ENCODE measurements at places on chromosomes 13 and 19.

DNA sequence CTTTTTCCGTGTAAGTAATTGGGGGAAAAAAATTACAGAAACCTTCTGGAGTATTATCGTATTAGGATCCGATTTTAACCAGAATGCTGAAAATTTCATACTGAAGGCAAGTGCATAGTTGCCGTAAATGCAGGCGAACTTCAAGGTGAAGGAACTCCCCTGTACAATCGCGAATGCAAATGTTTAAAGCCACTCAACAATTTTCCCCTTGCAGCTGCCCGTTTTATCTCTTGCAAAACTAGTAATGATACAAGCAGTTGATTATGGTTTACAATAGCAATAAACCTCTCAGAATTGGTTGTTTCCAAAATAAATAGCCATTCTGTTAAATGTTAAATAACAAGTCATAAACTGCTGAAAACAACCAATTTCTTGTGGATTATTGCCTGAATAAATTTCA, 105.7 kb downstream of the DNAJC15 start:
- no peak for DNase-seq

DNA sequence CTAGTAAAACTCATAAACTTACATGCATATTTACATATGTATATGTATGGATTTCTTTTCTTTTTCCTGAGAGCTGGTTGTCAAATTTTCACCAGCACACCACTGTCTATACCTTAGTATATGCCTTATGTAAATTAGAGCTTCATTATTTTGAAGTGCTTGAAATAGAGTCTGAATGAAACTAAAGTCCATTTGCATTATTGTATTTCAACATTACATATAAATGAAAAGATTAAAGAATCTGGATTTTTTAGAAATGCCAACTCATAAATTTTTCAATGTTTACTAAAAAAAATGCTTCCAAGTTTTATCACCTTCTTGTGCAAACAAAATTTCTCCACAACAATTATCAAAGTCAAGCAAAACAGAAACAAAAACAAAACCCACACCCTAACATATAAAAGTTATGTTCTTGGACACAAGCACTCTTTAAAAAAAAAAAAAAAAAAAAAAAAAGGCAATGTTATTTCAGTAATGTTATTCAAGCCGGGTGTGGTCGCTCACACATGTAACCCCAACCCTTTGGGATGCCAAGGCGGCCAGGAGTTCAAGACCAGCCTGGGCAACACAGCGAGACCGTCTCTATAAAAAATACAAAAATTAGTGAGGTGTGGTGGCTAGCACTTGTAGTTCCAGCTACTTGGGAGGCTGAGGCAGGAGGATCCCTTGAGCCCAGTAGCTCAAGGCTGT, 18.3 kb downstream of the MED26 start:
- DNase-seq: no peak

GRCh38 chr19:2273356-2274184, 8.4 kb downstream of the PEAK3 start:
- DNase-seq: peak; percentile 69

- DNase-seq: no peak
These were observed 49.1 kb upstream of the MEDAG start for GRCh38 chr13:30857018-30857417.

DNA sequence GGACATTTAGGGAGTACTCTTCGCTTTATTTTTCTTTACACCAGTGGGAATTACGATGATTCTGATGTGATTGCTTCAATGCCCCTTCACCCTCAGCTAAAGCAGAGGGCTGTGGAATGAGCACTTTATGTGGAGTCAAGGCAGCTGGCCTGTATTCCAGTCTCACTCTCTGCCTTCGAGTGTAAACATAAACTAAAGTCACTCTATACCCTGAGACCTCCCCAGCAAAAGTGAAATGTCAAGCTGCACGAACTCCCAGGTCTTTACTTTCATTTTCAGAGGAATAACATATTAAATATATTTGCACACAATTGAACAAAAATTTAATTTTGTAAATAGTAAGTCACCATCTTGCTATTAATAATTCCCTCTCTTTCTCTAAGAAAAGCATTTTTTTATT, 557.1 kb downstream of the DACH1 start:
- no peak for DNase-seq

GRCh38 chr19:17497149-17497798, 14.2 kb upstream of the PGLS start:
- DNase-seq: no peak

- DNase-seq: no peak
These were observed 43.4 kb upstream of the NFIC start for GRCh38 chr19:3323026-3323425.

GRCh38 chr19:16921766-16922591, 33.2 kb downstream of the F2RL3 start:
- DNase-seq: no peak
